ENCODE measurements at places on chromosomes 5 and 9.

GRCh38 chr5:38059876-38060275 is 198.5 kb upstream of the EGFLAM start:
- no peak for DNase-seq

GRCh38 chr5:139241139-139241538 is 43.0 kb upstream of the SIL1 start:
- DNase-seq: no peak

DNA sequence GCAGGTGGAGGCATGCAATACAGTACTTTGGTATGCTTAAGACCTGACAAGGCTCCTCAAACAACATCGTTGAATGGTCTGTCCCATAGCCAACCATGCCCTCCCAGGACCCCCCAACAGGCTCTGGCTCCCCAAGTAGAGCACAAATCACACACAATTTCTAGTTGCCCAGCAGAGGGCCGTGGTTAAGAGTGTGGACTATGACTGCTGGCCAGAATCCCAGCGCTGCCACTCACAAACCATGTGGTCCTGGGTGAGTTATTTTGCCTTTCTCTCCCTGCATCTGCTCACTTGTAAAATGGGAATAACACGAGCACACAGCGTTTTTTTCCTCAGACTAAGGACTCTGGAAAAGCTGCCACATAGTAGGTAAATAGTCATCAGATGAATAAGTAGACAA is 6.5 kb downstream of the CKMT2 start:
- DNase-seq: no peak

DNA sequence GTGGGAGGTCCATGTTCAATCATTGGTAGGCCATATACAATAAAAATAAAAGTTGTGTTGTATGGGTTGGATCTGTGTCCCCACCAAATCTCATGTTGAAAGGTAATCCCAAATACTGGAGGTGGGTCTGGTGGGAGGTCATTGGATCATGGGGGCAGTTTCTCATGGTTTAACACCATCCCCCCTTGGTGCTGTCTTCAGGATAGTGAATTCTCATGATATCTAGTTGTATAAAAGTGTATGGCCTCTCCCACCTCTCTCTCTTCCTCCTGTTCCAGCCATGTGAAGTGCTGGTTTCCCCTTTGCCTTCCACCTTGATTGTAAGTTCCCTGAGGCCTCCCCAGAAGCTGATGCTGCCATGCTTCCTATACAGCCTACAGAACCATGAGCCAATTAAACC is 15.1 kb downstream of the SPATA9 start:
- no peak for DNase-seq

GRCh38 chr5:126525630-126526245 is 69.3 kb downstream of the ALDH7A1 start:
- no peak for DNase-seq

GRCh38 chr5:21688655-21689054 is 1164.5 kb downstream of the CDH12 start:
- no peak for DNase-seq

GRCh38 chr5:135348918-135349317 is 50.1 kb downstream of the MACROH2A1 start:
- DNase-seq: no peak

GRCh38 chr5:157563929-157564716 is 11.5 kb downstream of the ADAM19 start:
- no peak for DNase-seq

- no peak for DNase-seq
Observed at GRCh38 chr5:68134033-68134668, 81.4 kb upstream of the PIK3R1 start.

- no peak for DNase-seq
Observed at GRCh38 chr9:33248606-33249005, 8.6 kb downstream of the SPINK4 start.

DNA sequence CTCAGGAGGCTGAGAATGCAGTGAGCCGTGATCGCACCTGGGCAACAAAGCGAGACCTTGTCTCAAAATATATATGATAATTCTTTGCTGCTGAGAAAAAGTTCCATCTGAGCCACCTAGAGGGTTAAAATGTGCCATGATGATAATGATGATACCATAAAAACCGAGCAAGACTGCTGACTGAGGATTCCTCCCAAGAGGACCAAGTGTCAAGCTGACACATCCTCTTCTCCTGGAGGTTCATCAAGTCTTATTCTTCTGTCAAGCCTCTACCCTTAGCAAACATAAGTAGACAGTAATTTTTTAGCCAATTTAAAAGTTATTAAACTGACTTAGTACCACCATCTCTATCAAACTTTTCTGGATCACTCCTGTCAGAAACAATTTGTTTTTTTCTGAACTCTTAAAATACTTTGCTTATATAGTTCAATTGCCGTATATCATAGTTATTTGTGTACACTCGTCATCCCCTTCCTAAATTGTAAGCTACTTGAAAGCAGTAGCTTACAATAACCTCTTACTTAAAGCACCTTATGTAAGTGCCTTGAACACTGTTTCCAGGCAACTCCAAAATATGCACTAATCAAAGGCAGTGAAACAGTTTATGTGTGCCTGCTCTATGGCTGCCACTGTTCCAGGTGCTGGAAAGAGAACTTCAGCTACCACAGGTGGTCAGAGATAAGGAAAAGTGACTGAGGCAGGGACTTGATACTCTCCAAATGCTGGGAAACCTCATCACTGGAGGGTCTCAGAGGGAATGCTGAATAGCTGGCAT is 57.4 kb downstream of the SCAI start:
- no peak for DNase-seq

DNA sequence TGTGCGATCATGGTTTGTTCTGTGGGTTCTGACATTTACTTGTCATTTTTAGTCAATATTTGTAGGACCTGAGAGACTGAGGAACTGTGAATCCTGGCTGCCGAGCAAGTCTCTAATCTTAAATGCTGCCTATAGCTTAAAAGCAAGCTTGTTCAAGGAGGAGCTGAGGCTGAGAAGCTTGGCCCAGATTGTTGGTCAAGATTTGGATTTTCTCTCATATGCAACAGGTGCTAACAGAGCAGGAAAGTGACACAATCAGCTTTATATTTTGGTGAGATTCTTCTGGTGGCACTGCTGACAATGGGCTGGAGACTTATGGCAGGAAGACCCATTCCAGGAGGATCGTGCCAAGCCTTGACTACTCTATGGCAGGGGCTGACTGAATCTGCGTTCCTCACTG is 192.5 kb downstream of the MAPKAP1 start:
- no peak for DNase-seq

DNA sequence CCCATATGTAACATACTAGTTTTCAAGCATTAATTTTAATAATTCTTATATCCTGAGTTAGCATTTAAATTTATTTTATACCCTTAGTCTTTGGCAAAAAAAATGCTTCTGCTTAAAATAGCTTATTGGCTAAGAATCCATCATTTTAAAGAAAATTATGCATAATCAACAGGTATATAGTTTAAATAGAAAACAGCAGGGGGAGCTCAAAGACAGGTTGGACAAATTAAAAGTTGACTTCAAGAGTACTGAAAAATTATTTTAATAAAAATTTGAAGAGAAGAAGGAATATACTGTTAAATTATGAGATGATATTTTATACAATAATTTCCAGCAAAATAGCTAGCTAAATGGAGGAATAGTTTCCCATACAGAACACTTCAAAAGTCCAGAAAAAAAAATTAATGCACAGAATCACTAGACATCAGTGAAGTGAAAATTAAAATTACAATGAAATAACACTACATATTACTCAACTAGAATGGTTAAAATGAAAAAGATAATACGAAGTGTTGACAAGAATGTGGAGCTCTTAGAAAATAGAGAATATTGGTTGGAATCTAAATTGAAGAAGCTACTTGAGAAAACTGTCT is 387.1 kb downstream of the PDE4D start:
- DNase-seq: peak; percentile 24

- no peak for DNase-seq
Observed at GRCh38 chr5:94081088-94081487, 339.7 kb upstream of the POU5F2 start.

DNA sequence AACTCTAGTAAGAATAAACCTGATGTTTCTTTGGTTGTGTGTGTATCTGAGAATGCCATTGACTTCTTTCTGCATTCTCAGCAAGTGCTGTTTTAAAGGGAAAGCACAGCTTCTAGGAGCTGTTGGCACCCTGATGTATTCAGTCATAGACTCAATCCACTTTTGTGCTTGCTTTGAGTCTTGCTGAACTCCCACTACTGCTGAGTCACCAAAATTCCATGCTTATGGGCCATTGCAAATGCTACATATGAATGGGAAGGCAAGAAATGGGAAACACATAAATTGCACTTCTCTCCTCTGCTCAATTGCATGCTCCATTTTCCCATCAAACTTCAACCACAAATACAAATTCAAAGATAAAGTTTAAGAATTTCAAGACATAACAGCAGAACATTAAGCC is 9.8 kb upstream of the FTMT start:
- no peak for DNase-seq

- DNase-seq: no peak
Observed at GRCh38 chr5:133728475-133728874, 116.1 kb upstream of the FSTL4 start.

DNA sequence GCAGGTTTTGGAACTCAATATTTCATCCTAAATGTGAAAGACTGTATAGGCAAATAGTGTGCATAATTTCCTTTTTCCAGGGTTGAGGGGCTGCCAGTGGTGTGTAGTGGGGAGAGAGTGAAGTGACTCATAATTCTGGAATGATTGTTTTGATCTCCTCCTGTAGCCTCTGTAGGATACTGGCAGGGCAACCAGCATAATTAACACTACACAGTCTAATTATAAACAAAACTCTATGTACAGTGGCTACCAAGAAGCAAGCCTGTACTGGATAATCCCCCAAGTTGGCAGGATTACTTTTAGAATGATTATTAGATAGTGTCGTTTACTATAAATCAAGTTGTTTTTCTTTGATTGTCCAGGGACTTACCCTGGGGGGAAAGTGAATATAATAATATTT is 32.2 kb downstream of the LNPEP start:
- DNase-seq: no peak

GRCh38 chr5:6069496-6070185 is 308.7 kb downstream of the MED10 start:
- DNase-seq: no peak

DNA sequence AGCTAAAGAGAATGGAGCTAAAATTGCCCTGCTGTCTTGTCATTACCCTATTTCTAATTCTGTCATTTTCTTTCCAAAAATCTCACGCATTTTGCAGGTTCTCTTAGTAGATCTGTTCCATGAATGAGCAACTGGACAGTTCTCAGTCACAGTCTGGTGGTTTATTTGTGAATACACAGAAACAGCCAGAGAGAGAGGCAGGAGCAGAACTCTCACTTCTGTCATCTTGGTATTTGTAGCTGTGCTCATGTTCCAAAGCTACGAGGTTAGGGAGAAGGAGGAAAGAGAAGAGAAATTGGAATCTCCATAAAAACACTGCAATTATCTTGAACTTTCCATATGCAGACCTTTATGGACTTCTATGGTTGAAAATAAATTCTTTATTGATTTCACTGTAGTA is 118.0 kb upstream of the OR13F1 start:
- no peak for DNase-seq

GRCh38 chr5:136043551-136043950 is 14.8 kb downstream of the TGFBI start:
- DNase-seq: no peak

- DNase-seq: no peak
Observed at GRCh38 chr9:133703591-133704399, 34.4 kb downstream of the SARDH start.

GRCh38 chr5:14179446-14179845 is 36.3 kb downstream of the TRIO start:
- no peak for DNase-seq

DNA sequence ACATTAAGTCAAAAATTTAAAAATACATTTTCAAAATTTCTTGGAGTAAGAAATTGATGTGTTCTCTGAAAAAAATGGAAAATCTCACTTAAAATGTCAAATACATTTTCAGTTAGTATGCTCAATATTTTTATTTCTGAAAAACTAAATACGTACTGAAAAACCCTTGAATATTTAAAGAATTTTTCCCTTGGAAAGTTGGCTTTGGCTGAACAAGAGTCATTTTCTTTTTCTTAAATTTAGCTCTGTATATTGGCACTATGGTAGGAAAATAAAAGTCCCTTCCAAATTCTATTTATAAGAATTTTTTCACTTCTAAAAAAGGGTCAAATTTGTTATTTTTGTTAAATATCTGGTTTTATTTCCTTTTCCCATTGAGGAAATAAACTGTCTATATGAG is 29.0 kb upstream of the CDH18 start:
- no peak for DNase-seq

- no peak for DNase-seq
Observed at GRCh38 chr5:138241688-138242571, 28.8 kb upstream of the CDC23 start.

GRCh38 chr5:32710550-32711361 is at the start of gene NPR3:
Gene NPR3, plus strand, starts transcription at chr5:32711321. Its CDS starts 456 bp downstream, at chr5:32711777.
- DNase-seq: no peak

- no peak for DNase-seq
Observed at GRCh38 chr5:59358005-59358861, 535.3 kb downstream of the PDE4D start.

DNA sequence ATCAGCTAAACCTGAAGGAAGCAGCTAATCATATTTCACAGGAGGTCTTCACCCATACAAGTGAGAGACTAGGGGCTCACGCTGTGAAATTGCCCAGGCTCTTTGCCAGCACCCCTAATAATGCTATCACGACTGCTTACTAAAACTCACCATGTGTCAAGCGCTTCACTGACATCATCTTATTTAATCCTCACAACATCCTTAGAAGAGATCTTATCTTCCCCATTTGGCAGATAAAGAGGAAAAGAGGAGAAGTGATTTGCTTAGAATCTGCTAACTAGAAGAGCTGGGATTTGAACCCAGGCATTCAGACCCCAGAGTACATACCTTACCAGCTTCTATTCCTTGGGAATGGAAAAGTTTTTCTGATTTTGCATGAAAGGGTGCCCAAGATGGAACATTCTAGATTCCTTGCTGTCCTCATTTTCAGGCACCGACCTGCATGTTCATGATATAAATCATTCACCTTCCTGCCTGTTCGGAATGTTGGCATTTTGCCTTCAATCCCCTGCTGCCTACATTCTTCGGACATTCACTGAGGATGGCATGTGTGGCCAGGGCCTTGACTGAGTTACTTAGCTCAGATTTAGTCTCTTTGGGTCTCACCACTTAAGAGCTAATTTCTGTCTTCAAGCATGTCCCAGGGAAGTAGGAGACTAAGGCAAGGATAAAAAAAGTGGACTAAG is 88.1 kb downstream of the SH3TC2 start:
- no peak for DNase-seq

- DNase-seq: no peak
Observed at GRCh38 chr9:100269656-100270055, 83.1 kb downstream of the TEX10 start.

Data from KG1 (cell line).